Central memory CD8-positive, alpha-beta T cell (primary cell): ENCODE measurements at places on chromosomes 2 and 18.

GRCh38 chr18:9722691-9723090 is 14.6 kb downstream of the RAB31 start:
- no peak overlapping the region for H3K27ac ChIP-seq
- no peak for DNase-seq
- H3K4me3 ChIP-seq, result no peak overlapping the region

DNA sequence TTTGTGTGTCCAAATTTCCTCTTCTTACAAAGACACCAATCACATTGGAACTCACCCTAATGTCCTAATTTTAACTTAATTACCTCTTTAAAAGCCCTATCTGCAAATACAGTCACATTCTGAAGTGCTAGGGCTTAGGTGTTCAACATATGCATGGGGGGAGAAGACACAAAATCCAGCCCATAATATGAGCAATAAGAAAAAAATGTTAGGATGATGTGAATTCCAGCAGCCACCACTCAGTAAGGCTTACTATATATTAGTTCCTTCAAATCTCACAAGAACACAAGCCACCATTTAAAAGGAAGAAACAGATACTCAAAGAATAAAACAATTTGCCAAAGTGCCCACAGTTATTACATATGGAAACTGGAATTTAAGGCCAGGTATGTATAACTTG is 285.7 kb downstream of the EPHA4 start:
- H3K36me3 ChIP-seq, result no peaks in the 10 kb centered on the region
- H3K4me3 ChIP-seq, result no peak overlapping the region
- no peaks in the 10 kb centered on the region for H3K4me1 ChIP-seq
- no peak for DNase-seq
- H3K27ac ChIP-seq, result no peak overlapping the region

DNA sequence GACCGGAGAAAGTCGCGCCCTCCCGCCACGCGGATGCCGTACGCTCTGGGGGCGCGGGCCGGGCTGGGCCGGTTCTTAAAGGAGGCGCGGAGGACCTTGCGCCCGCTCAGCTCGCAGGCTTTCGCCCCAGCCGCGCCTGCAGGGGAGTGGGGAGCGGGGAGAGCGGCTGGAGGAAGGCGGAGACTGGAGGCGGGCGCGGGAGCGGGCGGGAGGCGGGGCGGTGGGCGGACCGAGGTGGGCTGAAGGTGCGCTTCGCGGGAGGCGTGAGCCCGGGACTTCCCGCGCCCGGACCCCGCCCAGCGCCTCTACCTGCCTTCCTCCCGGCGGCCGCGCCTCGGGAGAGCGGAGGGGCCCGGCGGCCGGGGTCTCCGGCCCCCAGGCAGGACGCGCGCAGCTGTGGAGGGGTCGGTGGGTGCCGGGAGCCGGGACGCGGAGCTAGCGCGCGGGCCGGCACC is at the start of gene ADRA2B:
TSS of gene ADRA2B (minus strand) at position 148 of the 455 bp plus-strand sequence. CDS start 422 bp downstream, outside the sequence.
- H3K4me1 ChIP-seq, result peaks cover 28% of the 10 kb centered on the region
- no peak for DNase-seq
- H3K4me3 ChIP-seq, result peak within 1 kb of the TSS; percentile 85
- H3K27ac ChIP-seq, result peak within 1 kb of the TSS; percentile 91
- peaks cover 40% of the 10 kb centered on the region for H3K27me3 ChIP-seq
- H3K36me3 ChIP-seq, result peaks cover 23% of the 10 kb centered on the region

DNA sequence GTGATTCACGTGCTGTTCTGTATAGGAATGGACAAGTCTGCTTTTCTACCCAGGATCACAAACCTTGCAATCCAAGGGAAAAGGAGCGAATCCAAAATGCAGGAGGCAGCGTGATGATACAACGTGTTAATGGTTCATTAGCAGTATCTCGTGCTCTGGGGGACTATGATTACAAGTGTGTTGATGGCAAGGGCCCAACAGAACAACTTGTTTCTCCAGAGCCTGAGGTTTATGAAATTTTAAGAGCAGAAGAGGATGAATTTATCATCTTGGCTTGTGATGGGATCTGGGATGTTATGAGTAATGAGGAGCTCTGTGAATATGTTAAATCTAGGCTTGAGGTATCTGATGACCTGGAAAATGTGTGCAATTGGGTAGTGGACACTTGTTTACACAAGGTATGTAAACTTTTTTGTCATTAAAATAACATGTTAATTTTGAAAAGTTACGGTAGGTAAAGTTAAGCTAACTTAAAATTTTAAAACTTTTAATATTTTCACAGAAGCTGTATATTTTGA is 33.0 kb downstream of the PPM1B start:
- no peak overlapping the region for H3K27ac ChIP-seq
- H3K27me3 ChIP-seq, result no peaks in the 10 kb centered on the region
- DNase-seq, result no peak
- H3K36me3 ChIP-seq, result peaks cover 20% of the 10 kb centered on the region
- H3K4me1 ChIP-seq, result peaks cover 62% of the 10 kb centered on the region
- H3K4me3 ChIP-seq, result no peak overlapping the region

DNA sequence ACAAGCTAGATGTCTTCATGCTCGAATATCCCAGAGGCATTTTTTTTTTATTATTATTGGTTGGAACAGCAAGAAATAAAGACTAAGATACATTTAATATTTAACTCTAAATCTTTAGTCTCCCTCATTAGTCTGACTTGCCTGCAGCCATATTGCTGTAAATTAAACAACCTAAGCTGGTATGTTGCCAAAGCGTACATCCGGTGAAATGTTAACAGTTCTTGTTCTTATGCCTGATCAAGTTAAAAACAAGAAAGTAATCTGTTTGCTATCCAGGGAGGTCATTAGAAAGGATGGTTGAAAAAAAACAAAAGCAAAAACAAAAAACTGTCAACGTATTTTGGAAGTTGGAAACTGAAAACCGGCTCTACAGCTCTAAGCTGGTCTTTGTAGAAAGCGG is 125.9 kb upstream of the NABP1 start:
- H3K27ac ChIP-seq, result no peak overlapping the region
- no peak for DNase-seq
- no peak overlapping the region for H3K4me3 ChIP-seq
- no peaks in the 10 kb centered on the region for H3K36me3 ChIP-seq
- peaks cover 69% of the 10 kb centered on the region for H3K27me3 ChIP-seq

GRCh38 chr18:74282755-74283554 is 8.8 kb downstream of the CYB5A start:
- peaks cover 17% of the 10 kb centered on the region for H3K4me1 ChIP-seq
- H3K27me3 ChIP-seq, result no peaks in the 10 kb centered on the region
- H3K36me3 ChIP-seq, result peaks cover 2% of the 10 kb centered on the region
- H3K4me3 ChIP-seq, result no peak overlapping the region
- H3K27ac ChIP-seq, result no peak overlapping the region
- DNase-seq, result no peak

- peaks cover 57% of the 10 kb centered on the region for H3K27me3 ChIP-seq
- H3K4me3 ChIP-seq, result no peak overlapping the region
- peaks cover 9% of the 10 kb centered on the region for H3K4me1 ChIP-seq
- H3K27ac ChIP-seq, result no peak overlapping the region
Observed at GRCh38 chr18:58194028-58194427, 150.0 kb downstream of the NEDD4L start.

- H3K4me1 ChIP-seq, result no peaks in the 10 kb centered on the region
- no peak overlapping the region for H3K4me3 ChIP-seq
- H3K36me3 ChIP-seq, result no peaks in the 10 kb centered on the region
Observed at GRCh38 chr2:115165529-115166109, 723.2 kb downstream of the DPP10 start.

DNA sequence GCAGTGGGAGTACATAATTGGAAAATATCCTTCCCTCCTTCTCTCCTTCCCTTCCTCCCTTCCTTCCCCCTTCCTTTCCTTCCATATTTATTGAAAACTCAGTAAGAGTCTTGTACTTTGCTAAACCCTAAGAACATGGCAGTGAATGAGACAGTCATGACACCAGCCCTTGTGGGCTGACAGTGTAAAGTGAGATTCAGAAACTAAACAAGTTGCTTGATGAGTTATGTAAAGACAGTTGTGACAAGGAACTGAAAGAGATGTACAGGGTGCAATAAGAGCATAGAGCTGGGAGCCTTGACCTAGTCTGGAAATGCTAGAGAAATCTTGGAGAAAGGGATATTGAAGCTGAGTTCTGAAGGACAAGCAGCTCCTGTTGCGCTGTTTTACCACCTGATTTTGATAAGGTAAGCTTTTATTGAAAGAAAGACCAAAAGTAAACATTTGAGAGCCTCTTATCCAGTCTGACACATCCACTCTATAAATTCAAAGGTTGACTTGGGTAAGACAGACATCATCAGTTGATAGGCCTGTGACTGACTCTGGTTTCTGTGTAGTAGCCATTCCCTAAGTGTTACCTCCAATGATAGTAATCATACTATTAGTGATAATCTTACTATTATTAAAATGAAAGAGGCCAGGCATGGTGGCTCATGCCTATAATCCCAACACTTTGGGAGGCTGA is 66.5 kb upstream of the SKOR2 start:
- DNase-seq, result no peak
- H3K27ac ChIP-seq, result no peak overlapping the region
- H3K27me3 ChIP-seq, result peaks cover 24% of the 10 kb centered on the region
- H3K36me3 ChIP-seq, result no peaks in the 10 kb centered on the region

DNA sequence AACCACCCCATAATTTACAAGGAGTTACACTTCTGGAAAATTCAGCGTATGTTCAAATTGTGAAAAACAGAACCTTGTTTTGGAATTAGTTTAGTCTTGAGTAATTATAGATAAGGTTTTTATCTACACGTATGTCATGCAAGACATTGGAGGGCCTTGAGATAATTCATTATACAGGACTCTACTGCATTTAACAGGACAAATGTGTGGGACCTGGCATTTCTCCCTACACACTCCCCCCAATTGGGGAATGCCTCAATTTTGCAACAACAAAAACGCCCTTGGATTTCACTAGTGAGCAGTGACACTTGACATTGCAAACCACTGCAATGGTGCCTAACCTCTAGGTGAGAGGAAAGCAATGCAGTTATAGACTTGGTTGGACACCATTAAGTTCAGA is 11.4 kb downstream of the SLC1A4 start:
- peaks cover 5% of the 10 kb centered on the region for H3K36me3 ChIP-seq
- no peaks in the 10 kb centered on the region for H3K4me1 ChIP-seq
- no peak overlapping the region for H3K27ac ChIP-seq
- no peak for DNase-seq
- no peak overlapping the region for H3K4me3 ChIP-seq

DNA sequence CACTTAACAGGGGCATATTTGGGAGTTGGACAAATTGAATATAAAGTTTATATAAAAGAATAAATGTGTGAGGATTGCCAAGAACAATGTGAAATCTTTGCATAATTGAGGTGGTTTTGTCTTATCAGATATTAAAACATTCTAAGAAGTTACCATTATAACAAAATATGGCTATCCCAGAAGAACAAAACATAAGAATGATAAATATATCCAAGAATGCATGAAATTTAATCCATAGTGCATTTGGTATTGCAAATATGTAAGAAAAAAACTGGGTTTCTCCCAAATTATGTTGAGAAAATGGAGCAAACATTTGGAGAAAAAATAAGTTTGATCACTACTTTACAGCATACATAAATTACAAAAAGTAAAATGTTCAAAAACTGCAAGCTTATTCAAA is 562.4 kb downstream of the RNF144A start:
- no peaks in the 10 kb centered on the region for H3K36me3 ChIP-seq
- no peaks in the 10 kb centered on the region for H3K27me3 ChIP-seq
- DNase-seq, result no peak
- H3K27ac ChIP-seq, result no peak overlapping the region
- no peaks in the 10 kb centered on the region for H3K4me1 ChIP-seq
- H3K4me3 ChIP-seq, result no peak overlapping the region

DNA sequence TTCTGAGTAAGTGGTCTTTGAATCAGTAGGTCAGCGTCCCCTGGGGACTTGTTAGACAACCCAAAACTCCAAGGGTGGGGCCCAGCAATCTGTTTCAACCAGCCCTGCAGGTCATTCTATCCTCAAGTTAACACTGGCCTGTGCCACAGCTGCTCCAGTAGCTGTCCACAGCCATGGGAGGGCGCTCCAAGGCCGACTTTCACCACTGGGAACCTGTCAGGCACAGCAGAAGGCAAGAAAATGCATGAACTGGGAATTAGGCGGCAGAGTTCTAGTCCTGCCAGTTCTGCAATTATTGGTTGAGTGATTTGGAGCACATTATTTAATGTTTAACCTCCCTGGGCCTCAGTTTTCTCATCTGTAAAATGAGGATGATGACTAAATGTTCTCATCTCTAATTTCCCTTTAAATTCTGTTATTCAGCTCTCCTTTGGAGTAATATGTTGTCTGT is 17.4 kb upstream of the MRPL33 start:
- peaks cover 18% of the 10 kb centered on the region for H3K27me3 ChIP-seq
- peak; percentile 50 for DNase-seq

- no peak overlapping the region for H3K4me3 ChIP-seq
- DNase-seq, result no peak
- H3K36me3 ChIP-seq, result no peaks in the 10 kb centered on the region
Observed at GRCh38 chr18:23267447-23267776, 132.1 kb downstream of the CABLES1 start.

DNA sequence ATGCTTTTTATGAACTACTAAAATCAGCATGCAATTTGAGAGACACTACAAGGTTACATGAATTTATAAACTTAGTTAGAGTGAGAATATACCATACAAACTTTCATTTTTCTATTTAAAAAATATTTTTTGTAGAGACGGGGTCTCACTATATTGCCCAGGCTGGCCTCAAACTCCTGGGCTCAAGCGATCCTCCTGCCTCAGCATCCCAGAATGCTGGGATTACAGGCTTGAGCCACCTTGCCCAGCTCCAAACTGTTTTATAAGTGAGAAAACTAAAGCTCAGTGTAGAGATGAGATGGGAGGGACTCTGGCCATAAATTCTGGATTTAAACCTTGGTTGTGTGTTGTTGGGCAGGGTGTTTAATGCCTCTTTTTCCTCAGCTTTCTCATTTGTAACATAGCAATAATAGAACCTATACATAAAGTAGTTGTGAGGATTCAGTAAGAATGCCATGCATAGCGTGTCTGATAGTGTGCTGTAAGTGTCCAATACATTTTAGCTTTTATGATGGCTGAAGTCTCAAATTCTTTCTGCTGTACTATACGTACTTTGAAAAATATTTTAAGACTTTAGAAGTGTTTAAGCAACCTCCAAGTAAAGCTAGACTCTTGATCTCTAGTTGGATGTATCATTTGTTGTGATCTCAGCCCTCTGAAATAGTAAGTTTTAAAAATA is 9.7 kb downstream of the CAB39 start:
- H3K4me3 ChIP-seq, result no peak overlapping the region
- no peak for DNase-seq
- H3K4me1 ChIP-seq, result peaks cover 65% of the 10 kb centered on the region
- no peaks in the 10 kb centered on the region for H3K27me3 ChIP-seq
- H3K27ac ChIP-seq, result peak overlapping the region; percentile 19
- peaks cover 20% of the 10 kb centered on the region for H3K36me3 ChIP-seq

GRCh38 chr2:234816056-234816455 is 135.8 kb upstream of the SH3BP4 start:
- peaks cover 65% of the 10 kb centered on the region for H3K27me3 ChIP-seq
- H3K36me3 ChIP-seq, result no peaks in the 10 kb centered on the region
- H3K4me3 ChIP-seq, result no peak overlapping the region
- H3K4me1 ChIP-seq, result no peaks in the 10 kb centered on the region
- no peak overlapping the region for H3K27ac ChIP-seq

DNA sequence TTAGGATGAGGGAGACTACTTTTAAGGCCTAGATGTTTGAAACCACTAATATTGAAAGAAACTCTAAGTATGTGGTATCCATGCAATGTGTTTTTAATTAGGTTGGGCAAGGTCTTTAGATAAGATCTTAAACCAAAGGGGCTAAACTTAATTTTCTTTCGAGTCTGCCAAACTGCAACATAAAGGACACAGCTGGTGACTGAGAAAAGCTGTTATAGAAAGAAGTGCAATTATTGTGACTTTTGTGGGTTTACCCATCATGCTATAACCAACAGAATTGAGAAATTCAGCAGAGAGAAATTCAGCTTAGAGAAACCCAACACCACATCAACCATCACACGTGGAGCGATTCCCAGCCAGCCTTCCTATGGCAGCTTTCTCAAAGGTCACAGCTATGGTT is 119.5 kb upstream of the LMAN1 start:
- H3K4me1 ChIP-seq, result no peaks in the 10 kb centered on the region
- no peak for DNase-seq
- H3K27ac ChIP-seq, result no peak overlapping the region
- H3K4me3 ChIP-seq, result no peak overlapping the region
- H3K36me3 ChIP-seq, result no peaks in the 10 kb centered on the region
